SJSA1 (cell line): ENCODE measurements at places on chromosomes 3 and 15.

- DNase-seq, result no peak
Measured at GRCh38 chr15:25237291-25237978, 201.4 kb downstream of the UBE3A start.

GRCh38 chr3:168162172-168162571 lies 66.4 kb upstream of the GOLIM4 start:
- no peak for DNase-seq

DNA sequence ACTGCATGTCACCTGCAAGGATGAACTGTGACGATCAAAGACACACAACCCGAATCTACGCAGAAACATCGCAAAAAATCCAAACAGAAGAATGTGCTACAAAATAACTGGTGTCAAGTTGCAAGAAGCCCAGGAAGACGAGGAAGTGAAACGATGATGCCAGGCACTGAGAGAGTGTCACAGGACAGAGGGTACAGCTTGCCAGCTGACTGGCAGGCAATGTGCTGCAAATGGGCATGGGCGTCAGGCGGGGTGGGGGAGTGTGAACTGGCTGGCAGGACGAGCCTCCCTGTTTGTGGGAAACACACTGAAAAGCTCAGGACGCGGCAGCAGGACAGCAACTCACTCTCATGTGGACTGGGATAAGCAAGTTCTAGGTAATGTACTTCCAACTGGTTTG lies 28.9 kb upstream of the OCA2 start:
- DNase-seq, result no peak

DNA sequence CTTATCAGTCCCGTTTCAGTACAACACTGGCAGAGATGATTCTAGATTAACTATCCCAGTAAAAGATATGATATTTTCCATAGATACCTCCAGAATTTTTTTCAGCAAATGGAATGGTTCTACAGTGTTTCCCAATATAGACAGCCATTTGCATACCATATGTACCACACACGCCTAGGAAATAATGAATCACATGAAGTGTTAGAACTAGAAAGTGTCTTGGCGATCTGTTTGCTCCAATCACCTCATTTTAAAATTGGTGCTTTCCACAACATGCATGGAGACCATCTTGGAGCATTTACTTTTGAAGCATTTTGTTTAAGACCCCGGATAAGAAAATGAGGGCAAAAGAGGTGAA lies 2.0 kb downstream of the C2CD4A start:
- no peak for DNase-seq

DNA sequence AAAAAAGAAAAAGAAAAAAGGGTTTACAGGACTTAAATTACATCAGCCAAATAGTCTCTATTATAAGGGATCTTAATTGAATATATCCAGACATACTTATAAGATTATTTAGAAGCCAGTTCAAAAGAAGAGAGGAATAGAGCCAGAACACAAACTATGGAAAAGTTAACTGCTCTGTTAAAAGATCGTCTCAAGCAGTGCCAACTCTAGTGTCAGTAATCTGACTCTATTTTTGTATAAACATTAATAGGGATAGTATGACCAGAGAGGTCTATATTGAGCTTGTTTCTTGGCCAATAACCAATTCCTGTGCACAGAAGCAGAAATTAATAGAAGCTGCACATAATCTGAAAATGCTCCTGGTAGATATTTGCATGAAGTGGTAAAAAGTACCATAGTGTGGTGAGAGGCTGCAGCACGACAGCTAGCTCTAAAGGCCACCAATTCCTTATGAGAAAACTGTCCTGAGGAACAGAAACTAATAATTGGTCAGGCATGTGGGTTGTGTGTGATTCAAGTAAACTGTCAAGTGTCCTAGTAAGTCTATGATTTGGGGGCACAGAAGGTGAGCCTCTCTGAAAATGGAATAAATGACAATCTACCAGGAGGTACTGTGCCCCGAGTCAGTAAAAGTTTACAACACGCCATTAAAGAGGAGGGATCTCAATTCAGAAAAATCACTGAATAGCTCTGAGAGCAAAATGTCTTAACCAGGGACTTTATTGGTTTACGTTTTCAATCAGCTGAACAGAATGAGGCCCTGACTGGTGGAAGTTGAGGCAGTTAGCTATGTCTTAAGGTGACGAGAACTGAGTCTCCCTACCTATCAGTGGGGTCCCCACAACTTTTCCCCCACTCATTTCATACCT lies 51.5 kb upstream of the NANOGP8 start:
- no peak for DNase-seq

- no peak for DNase-seq
Measured at GRCh38 chr3:154428286-154429206, 1.4 kb downstream of the GPR149 start.
